Posterior vena cava (tissue), 2 donors: ENCODE measurements at places on chromosomes 12 and 14.

DNA sequence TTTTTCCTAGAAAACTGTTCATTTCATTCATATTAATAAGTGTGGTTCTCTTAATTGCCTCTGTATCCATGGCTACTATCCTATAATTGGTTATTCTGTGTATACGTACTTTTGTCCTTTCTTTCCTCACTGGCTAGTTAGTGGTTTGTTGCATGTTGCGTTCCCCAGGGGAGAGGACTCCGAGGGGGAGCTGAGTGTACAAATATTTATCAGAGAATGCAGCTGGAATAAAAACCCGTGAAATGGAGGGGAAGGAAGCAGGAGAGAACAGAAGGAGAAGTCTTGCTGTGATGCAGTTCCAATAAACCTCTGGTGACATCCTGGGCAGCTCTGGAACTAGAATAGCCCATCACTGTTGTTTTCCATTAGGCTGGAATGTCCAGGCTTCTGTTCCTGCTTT lies 117.1 kb upstream of the RGS6 start:
- DNase-seq, result no peak

DNA sequence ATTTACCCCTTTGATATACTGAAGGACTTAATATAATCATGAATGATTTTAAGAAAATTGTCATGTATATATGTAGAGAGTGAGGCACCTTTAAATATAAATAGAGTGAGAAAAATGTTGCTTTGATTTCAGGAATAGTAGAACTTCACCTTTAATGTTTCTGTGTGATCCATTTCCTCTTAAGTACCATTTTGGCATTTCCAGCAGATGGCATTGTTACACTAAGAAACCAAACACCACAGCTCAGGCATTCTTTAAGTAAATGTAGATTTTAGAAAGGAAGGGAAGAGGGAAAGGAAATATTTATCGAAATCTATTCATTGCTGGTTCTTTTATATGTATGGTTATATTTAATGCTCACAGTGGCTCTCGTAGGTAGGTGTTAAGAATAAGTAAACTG lies 556.7 kb upstream of the FBXO33 start:
- no peak for DNase-seq

GRCh38 chr12:95218150-95219133 lies 835 bp downstream of the VEZT start:
- DNase-seq, result no peak

- DNase-seq, result no peak
Measured at GRCh38 chr14:106276326-106277267, 750.2 kb downstream of the TMEM121 start.

- no peak for DNase-seq
Measured at GRCh38 chr12:779745-780734, 27.7 kb downstream of the WNK1 start.

DNA sequence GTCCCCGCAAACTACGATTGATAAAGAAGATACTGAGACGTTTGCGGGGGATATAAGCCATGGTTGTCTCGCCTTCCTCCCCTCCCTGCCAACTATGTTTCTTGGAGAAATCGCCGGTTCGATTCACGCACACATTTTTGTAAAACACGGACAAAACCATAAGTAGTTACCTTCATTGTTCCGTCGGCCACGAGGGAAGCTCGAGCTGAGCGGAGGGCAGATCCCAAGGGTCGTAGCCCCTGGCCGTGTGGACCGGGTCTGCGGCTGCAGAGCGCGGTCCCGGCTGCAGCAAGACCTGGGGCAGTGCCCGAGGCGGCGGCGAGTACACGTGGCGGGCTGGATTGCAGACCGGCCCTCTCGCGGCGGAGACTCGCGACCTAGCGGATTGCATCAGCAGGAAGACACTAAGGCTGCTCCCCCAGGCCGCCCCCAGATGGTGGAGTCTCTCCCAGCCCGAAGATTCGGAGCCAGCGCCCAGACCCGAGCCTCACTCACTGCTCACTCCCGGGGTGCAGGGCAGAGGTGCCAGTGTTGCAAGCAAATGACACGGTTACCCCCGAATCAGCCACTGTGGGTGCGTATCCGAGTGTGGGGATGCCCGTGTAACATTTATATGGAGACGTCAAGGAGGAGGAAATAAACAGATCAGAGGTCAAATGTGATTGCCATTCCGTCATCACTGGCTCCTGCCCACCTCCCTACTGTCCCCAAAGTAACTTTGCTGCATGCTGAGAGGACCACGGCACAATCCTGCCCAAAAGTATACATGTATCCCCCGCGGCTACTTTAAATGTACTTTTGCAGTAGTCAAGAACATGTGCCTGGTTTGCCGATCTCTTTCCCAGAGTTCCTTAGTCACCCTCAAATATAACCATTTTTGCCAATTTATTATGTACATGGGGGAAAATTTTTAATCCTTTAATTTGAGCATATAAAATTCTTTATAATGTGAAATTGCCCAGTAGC lies at the start of gene BCAT1:
BCAT1 (minus strand) TSS at position 345 of the 966 bp plus-strand sequence; CDS start at position 176, 169 bp downstream.
- peak; percentile 93 for DNase-seq

GRCh38 chr12:121238086-121238485 lies 28.2 kb downstream of the P2RX4 start:
- DNase-seq, result no peak
